H1 (cell line): ENCODE measurements at places on chromosomes 3 and 15. TPM values are rescaled to one million over a fixed set of nuclear protein-coding genes. Genes with fewer than 3 reads are reported as not detected.

Gene PARP9
- 3.4 and 3.7 TPM in 2 replicates for total RNA-seq

Gene MKRN3
- total RNA-seq, result not detected in 2 replicates

Gene SHC4
- 0.30 and 0.54 TPM in 2 replicates for total RNA-seq

Gene KLHL40
- total RNA-seq, result not detected in 2 replicates

- DNase-seq, result no peak
Measured at GRCh38 chr15:65360506-65360905, 17.3 kb downstream of the IGDCC3 start.

- DNase-seq, result no peak
Measured at GRCh38 chr15:89379251-89379695, 44.6 kb upstream of the POLG start.

- DNase-seq, result no peak
Measured at GRCh38 chr15:85091990-85092389, 110.3 kb downstream of the PDE8A start.

- no peak for DNase-seq
Measured at GRCh38 chr3:157626817-157627216, 123.6 kb upstream of the VEPH1 start.

DNA sequence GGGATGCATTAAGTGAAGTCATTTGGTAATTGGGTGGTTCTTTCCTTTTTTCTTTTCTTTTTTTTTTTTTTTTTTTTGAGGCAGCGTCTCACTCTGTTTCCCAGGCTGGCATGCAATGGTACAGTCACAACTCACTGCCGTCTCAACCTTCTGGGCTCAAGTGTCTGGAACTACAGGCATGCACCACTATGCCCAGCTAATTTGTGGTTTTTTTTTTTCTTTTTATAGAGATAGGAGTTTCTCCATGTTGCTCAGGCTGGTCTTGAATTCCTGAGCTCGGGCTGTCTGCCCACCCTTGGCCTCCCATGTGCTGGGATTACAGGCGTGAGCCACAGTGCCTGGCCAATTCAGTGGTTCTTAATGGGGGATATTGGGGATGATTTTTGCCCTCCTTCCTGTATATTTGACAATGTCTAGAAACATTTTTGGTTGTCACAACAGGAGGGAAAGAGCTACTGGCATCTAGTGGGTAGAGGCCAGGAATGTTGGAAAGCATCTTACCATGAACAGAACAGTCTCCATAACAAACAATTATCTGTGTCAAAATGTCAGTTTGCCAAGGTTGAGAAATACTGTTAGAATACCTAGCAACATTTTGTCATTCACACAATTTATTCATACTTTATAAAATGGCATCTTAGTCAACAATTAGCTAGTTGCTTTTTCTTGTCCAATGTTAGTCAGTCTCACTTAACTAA lies 79.4 kb upstream of the CNTN3 start:
- no peak for DNase-seq

DNA sequence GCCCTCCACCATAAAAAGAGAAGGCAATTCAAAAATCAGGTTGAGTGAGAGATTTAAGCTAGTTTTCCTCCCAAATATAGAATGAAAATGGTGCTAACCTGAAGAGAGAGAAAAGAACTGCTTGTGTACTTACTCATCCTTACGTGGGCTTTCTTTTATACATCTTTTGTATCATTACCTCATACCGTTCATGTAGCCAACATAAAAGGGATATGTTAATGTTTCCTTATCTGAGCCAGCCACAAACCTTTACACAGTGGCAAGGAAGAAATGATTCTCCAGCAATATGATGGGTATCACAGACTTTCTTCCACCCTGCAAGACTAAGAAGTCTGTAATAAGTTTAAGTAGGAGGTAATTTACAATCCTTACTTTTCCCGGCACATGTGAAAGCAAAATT lies 600.8 kb upstream of the ZNF385D start:
- DNase-seq, result no peak

DNA sequence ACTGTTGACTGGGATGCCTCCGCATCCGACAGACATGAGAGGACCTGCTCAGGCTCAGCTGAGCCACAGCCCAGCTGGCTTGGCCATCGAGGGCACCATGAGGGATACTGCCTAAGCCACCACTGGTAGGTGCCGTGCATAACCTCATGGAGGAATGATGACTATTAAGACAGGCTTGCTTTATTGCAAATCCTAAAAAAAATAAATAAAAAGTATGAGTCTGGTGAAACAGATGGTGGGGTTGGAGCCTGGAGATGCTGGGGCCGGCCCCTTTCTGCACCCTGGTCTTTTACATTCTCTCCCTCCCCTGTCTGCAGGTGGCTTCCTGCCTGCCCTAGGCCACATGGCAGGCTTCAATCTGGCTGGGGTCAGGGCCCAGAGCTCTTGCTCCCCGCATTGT lies 24.0 kb upstream of the RAD18 start:
- no peak for DNase-seq

- DNase-seq, result no peak
Measured at GRCh38 chr3:141429371-141430035, 57.3 kb upstream of the RASA2 start.

DNA sequence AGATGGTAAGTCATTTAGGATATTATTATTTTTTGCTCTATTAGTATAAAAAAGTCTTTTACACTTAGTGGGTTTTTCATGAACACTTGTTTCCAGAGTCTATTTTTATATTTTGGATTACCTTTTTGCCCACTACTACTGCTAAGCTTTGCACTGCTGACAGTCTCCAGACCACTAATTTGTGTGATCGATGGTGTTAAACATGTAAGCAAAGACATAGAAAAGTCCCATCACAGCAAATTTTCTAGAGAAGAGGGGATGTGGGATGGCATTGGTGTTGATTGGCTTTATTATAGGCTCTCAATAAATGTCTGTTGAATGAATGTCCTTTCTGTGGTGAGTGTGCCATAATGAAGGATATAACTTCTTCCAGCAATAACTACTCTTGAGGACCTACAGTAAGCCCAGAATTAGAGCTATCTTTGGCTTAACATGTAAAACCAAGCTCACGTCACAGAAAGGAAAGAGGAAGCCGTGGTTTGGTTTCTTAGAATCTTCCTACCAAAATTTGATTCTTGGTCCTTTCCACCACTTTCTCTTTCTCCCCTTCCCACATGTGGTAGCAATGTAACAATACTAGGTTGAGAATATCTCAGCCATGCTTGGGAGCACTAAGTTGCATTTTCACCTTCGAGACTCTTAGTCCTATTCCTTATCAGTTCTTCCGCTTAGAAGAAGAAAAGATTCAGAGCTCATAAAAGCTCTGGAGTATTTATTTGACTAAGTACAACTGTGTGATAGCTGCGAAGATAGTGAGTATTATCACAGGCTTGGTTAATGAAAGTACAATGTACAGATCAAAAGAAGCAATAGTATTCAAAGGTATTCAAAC lies 90.6 kb upstream of the UMPS start:
- no peak for DNase-seq

- no peak for DNase-seq
Measured at GRCh38 chr3:25836579-25836978, 46.7 kb downstream of the OXSM start.

DNA sequence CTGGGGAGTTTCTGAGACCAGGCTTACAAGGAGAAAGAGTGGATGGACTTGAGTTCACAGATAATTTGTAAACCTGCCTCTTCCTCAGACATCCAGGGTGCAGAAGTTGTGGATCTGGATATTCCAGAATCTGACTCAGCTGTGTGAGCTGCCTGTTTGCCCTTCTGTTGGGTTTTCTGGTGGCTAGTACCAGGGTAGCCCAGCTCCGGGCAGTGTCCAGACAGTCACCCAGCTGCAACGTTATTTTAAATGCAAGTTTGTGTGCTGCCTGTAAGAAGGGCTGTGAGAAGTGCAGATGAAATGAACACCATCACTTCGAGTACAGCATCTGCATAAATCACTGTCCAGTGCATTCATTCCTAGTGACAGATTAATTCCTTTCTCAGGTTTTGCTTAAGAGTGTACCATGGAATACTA lies 1053.0 kb downstream of the TUSC7 start:
- DNase-seq, result no peak
